ENCODE measurements at places on chromosomes 2 and 18.

DNA sequence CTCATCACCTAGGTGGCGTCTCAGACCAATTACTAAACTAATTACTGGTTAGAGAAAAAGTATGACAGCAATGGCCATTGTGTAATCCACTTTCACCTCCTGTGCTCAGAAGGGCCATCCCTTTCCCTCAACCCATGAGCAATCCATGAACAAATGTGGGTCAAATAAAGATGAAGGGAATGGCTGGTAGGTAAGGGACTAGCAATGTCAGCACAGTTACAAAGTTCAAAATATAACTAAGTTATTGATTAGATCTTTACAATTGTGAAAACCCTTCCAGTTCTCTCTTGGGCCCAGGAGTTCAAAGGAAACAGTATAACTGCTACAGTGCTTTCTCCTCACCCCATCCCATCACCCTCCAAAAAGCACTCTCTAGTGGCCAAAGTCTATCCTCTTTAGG, 98.3 kb downstream of the DTNA start:
- no peak for DNase-seq

DNA sequence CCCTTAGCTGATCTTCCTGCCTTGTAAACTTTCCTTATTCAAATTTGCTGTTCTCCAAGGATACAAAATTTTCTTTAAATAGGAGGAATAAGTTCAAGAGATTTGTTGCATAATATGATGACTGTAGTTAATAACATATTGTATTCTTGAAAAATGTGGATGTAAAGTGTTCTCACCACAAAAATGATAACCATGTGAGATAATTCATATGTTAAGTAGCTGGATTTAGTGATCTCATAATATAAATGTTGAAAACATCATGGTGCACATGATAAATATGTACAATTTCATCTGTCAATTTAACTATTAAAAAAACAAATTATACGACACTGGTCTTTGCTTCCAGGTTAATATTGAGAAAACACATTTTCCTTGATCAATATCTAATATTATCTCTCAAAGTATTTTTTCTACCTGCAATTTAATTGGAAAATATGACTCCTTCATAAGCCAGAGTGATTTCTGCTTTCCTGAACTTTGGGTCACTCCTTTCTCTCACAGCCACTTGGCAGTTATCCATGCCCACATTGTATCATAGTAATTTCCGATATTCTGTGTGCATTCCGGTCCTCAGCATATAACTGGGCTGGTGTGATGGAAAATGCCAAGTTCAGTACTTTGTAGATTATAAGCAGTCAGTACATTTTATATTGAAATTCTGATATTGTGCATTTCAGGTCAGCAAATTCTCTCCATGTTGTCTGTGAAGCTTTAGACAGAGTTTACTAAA, 152.6 kb downstream of the GULP1 start:
- no peak for DNase-seq

- no peak for DNase-seq
Observed at GRCh38 chr2:45816272-45816671, 164.8 kb downstream of the PRKCE start.

DNA sequence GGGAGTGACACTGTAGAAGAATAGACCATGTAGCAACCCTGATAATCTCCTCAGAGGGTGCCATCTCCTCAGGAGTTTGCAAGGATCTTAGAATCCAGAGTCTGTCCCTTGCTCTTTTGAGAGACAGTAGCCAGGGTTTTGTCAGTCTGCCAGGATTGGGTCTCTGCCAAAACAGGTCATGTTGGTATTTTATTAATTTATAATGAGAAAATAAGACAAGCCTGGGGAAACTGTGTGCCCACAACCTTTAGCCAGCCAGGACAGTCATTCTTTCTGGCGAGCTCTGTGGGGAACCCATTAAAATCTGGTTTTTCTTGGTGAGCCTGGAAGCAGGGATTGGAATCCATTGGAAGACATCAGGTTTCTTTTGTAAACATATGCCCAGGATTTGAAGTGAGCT, 78.6 kb downstream of the PTPRM start:
- DNase-seq = no peak

DNA sequence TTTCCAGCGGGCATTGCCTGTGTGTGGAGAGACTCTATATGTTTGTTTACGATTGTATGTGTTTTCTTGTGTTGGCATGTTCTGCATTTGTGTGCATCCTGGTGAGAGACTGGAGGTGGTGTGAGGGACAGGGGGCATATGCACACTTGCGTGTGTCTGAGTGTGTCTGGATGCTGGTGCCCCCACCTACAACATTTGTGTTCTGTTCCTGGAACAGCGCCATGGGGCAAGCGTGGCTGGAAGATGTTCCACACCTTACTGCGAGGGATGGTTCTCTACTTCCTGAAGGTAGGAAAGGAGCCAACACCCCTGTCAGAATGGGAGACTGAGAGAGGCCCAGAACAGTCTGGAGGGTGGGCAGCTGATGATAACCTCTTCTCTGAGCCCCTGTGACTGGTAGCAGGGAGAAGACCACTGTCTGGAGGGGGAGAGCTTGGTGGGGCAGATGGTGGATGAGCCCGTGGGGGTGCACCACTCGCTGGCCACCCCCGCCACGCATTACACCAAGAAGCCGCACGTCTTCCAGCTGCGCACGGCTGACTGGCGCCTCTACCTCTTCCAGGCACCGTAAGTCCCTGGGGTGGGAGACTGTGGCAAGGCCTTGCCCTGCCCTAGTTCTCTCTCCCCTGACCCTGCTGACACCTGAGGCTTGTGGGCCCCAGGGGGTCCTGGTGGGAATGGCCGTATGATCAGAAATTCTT, 23.7 kb downstream of the PSD4 start:
- no peak for DNase-seq

- DNase-seq = no peak
Observed at GRCh38 chr2:16570516-16570915, 95.1 kb downstream of the CYRIA start.

- DNase-seq = no peak
Observed at GRCh38 chr2:174580951-174581350, 16.7 kb downstream of the WIPF1 start.

All from activated T-helper 9 cell treated with anti-CD3 and anti-CD28 coated beads, Interleukin-2, amount 50 U/mL, for 16 hours (primary cell).